NCI-H1105 (cell line): ENCODE measurements at places on chromosomes 3 and 15.
A peak's percentile ranks its signal among the peaks of the same experiment; 100 is the strongest.

- DNase-seq: no peak
These were observed 188.1 kb downstream of the FNDC3B start for GRCh38 chr3:172227340-172228035.

DNA sequence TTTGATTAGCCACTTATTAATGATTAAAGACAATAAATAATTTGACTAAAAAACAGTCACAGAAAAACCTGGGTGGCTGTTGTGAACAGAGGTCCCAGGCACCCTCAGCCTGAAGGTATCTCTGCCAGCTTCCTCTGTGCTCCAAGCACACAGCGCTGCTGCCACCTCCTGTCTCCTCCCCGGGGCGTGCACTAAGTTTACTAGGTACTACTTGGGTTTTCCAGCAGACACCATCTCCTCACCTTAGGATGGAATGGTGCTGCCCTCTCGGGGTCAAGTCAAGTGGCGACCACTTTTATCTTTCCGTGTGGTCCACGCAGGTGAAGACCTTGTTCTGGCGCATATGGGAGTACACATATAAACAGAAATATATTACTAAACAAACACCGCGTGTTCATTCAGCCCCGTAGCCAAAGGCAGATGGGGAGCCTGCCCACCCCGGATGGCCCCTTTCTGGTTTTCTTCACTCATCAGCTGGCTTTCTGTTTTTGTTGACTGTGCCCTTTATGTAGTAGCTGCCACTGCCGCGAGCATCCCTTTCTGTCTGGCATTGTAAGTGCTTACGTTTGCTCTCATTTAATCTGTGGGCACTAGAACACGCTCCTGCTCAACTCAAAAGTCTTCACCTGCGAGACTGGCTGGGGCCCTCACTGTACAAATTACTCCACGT is 128.0 kb downstream of the LRIG1 start:
- DNase-seq: peak; percentile 7

- DNase-seq: no peak
These were observed 45.1 kb downstream of the NR1I2 start for GRCh38 chr3:119826711-119827608.

- no peak for DNase-seq
These were observed 189.1 kb downstream of the FAM43A start for GRCh38 chr3:194874783-194875182.

DNA sequence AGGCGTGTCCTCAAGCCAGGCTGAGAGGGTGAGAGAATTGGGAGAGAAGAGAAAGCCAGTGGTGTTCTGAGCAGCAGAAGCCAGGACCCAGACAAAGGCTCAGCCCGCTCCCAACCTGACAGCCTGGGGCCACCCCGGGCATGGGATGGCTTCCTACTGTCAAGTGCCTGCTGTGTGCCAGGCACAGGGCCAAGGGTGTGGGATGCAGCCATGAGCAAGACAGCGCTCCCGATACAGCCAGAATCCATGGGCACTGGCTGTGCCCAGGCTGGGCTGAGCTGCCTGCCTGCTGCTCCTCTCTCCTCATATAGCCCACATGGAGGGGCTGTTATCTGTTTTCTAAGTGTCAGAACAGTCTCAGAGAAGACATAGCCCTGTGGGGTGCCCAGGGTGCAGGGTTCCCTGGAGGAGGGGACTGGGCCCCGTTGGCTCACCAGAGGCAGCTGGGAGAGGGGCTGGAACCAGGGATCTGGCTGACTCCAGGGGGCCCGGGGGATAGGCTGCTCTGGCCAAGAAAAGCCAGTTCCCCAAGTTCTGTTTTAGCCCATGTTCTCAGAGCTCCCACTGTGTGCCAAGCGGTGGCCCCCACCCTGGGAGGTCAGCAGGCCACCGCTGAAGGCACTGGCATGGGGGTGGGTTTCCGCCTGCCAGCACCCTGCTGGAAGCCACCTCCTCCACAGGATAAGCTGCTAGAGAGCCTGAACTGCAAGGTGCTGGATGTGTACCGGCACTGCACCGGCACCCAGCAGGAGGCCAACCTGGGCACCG is 39.0 kb downstream of the CFAP100 start:
- DNase-seq: no peak

DNA sequence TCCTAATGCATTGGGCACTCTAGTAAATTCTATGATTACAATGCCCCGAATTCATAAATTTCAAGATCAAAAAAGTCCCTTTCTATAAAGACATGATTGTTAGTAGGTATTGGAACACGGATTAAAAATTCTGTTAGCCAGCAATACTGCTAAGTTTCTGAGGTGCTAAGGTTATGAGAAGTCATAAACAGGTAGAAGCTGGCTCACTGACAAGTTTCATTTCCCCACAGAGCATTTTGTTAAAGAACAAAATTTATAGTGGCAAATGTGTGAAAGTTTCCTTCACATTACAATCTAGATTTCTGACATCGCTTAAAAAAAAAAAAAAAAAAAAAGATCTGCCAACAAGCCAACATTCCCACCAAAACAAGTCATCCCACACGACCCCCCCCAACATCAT is 12.4 kb upstream of the MAN2C1 start:
- no peak for DNase-seq
